ENCODE measurements at places on chromosomes 1 and 21.

GRCh38 chr1:166865926-166866325, 10.1 kb downstream of the TADA1 start:
- no peak for DNase-seq

GRCh38 chr1:4590756-4591155, 63.7 kb upstream of the AJAP1 start:
- DNase-seq, result no peak

- DNase-seq, result no peak
Measured at GRCh38 chr1:3606779-3607702, 4.3 kb downstream of the MEGF6 start.

GRCh38 chr1:201792534-201793305, 36.2 kb upstream of the IPO9 start:
- peak; percentile 48 for DNase-seq

- no peak for DNase-seq
Measured at GRCh38 chr1:87146538-87146937, 182.1 kb upstream of the LMO4 start.

- DNase-seq, result no peak
Measured at GRCh38 chr1:15452866-15453571, 3.5 kb upstream of the CELA2A start.

GRCh38 chr1:4916610-4917009, 262.2 kb downstream of the AJAP1 start:
- DNase-seq, result no peak

- no peak for DNase-seq
Measured at GRCh38 chr1:75764057-75764655, 21.9 kb upstream of the RABGGTB start.

GRCh38 chr1:61497013-61497412, 227.9 kb downstream of the TM2D1 start:
- no peak for DNase-seq

GRCh38 chr1:214715126-214715525, 112.1 kb downstream of the CENPF start:
- DNase-seq, result no peak

DNA sequence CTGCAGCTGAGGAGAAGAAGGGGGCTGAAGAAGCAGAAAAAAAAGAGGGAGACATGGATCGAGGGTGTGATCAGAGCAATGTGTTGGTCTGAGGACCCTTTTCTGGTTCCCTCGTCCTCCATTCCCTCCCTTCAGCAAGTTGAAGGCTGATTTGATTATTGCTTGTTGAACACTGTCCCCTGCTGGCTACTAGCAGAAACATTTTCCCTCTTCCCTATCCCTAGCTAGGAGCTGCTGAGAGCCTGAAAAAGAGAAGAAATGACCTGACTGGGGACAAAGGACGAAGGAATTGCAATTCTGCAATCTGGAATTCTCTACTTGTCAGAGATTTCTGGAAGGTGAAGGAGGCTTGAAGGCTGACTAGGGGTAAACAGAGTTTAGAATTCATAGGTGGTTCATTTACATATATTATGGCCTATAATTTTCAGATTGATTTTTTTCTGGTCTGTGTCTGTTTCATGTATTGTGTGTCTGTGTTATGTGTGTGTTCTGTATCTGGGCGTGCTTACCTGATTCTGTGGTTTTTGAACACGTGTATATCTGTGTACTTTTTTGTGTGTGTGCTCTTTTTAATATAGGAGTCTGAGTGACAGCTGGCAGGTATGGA, 9.8 kb downstream of the NHLH1 start:
- DNase-seq, result peak; percentile 18

- peak; percentile 68 for DNase-seq
Measured at GRCh38 chr1:111221633-111222291, 5.8 kb upstream of the CHI3L2 start.

DNA sequence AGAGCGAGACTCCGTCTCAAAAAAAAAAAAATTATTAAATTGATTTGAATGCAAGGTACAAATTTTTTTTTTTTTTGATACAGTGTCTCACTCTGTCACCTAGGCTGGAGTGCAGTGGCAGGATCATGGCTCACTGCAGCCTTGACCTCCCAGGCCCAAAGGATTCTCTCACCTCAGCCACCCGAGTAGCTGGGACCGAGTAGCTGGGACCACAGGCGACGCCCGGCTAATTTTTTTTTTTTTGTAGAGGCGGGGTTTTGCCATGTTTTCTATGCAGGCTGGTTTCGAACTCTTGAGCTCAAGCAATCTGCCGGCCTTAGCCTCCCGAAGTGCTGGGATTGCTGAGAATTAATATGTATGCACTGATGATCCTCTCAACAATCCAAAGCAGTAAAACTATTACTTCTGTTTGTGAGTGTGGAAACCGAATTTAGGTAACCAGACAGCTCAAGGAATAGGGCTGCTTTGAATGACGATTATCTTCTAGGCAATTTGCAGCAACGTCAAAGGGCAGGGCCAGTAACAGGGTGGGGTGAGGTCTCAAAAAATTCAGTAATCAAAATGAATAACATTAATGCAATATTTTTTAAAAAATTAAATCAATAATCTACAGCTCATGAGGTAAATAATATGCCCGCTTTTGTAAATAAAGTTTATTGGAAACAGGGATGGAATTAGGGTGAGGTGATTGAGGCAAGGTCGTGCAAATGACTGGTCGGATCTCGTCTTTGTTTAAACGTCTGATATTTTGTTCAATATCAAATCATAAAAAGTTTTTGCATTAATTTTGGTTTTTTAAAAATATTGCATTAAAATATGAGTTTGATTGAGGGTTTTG, 1.2 kb downstream of the CLSPN start:
- DNase-seq, result no peak

Measured in activated naive CD8-positive, alpha-beta T cell treated with anti-CD3 and anti-CD28 coated beads, Interleukin-2, amount 50 U/mL, for 24 hours (primary cell).